ENCODE measurements at places on chromosomes 13 and 19. TPM values are rescaled to one million over a fixed set of nuclear protein-coding genes. Genes with fewer than 3 reads are reported as not detected.

The VWA8 gene
- 20.6 TPM for total RNA-seq

DNA sequence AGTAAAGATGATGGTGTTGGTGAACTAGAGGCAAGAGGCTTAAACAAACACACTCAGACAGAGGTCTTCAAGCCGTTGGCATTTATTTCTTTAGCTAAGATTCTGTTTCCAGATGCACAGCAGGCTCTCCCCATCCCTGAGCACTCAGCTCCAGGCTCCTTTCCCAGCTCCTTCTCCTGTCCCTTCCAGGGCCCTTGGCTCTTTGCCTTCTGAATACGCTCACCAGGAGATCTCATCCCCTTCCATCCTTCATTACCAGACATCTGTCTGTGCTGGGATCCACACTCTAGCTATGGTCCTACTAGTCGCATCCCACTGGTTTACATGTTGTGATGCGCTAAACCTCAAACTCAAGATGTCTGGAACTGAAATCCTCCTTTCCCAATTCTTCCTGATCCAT lies 25.3 kb upstream of the DOCK9 start:
- no peaks in the 10 kb centered on the region for H3K36me3 ChIP-seq
- no peaks in the 10 kb centered on the region for H3K27me3 ChIP-seq
- H3K4me3 ChIP-seq: no peak overlapping the region
- DNase-seq: no peak
- H3K27ac ChIP-seq: no peak overlapping the region

- H3K36me3 ChIP-seq: no peaks in the 10 kb centered on the region
- no peak for DNase-seq
- peak overlapping the region; percentile 33 for H3K27ac ChIP-seq
- H3K4me1 ChIP-seq: peaks cover 28% of the 10 kb centered on the region
- H3K4me3 ChIP-seq: no peak overlapping the region
These were observed 595 bp upstream of the GPR183 start for GRCh38 chr13:99307648-99308339.

GRCh38 chr13:110129539-110130186 lies 177.3 kb downstream of the COL4A1 start:
- H3K27me3 ChIP-seq: no peaks in the 10 kb centered on the region
- no peaks in the 10 kb centered on the region for H3K36me3 ChIP-seq
- no peak overlapping the region for H3K27ac ChIP-seq

The CCDC169 gene
- 0.55 TPM for total RNA-seq

The KIR3DL1 gene
- total RNA-seq: 0.23 TPM

- no peaks in the 10 kb centered on the region for H3K36me3 ChIP-seq
- H3K27me3 ChIP-seq: peaks cover 34% of the 10 kb centered on the region
- H3K4me3 ChIP-seq: no peak overlapping the region
- DNase-seq: peak; percentile 80
- no peak overlapping the region for H3K27ac ChIP-seq
- H3K4me1 ChIP-seq: peaks cover 5% of the 10 kb centered on the region
These were observed 31.3 kb downstream of the TINCR start for GRCh38 chr19:5536337-5536894.

- H3K4me1 ChIP-seq: no peaks in the 10 kb centered on the region
- DNase-seq: no peak
- no peaks in the 10 kb centered on the region for H3K27me3 ChIP-seq
- peaks cover 68% of the 10 kb centered on the region for H3K36me3 ChIP-seq
- H3K4me3 ChIP-seq: no peak overlapping the region
These were observed 8.0 kb downstream of the FGF22 start for GRCh38 chr19:647566-648284.

The HS6ST3 gene
- total RNA-seq: not detected

DNA sequence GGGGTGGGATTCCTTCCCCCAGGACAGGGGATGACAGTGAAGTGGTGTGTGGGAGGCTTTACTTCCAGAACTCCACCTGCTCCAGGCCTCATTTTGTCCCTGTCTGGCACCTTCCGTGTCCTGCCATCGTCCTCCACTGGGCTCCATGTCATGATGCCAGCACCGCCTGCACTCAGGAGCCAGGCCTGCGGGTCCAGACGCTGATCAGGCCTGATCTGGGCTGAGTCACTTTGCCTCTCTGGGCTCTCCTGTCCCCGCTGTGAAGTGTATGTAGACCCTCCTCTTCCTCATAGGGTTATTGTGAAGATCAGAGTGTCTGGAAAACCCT lies 9.6 kb downstream of the FUZ start:
- no peaks in the 10 kb centered on the region for H3K4me1 ChIP-seq
- peaks cover 49% of the 10 kb centered on the region for H3K36me3 ChIP-seq
- no peak overlapping the region for H3K4me3 ChIP-seq
- no peak for DNase-seq

GRCh38 chr19:55112777-55113569 lies 4.5 kb downstream of the PPP1R12C start:
- H3K4me1 ChIP-seq: peaks cover 20% of the 10 kb centered on the region
- H3K36me3 ChIP-seq: peaks cover 10% of the 10 kb centered on the region

DNA sequence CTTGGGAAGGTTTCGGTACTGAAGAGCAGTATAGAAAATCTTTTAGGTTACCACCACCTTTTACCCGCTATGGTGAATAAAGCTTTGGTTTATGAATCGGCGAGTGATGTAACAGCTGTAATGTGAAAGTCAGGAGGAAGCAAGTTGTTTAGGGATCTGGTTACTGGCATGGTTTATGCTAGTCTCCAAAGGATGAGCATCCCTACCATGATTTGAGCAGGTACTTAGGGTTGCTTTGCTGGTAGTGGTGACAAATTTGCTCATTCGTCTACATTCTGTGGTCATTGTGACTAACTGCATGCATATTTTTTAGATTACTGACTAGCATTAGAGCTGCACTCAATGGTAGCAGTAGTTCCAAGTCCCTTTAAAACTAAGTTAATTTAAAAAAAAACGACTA lies 104.1 kb downstream of the FRY start:
- no peak overlapping the region for H3K27ac ChIP-seq
- no peaks in the 10 kb centered on the region for H3K27me3 ChIP-seq
- H3K4me3 ChIP-seq: no peak overlapping the region
- no peak for DNase-seq
- H3K4me1 ChIP-seq: no peaks in the 10 kb centered on the region

DNA sequence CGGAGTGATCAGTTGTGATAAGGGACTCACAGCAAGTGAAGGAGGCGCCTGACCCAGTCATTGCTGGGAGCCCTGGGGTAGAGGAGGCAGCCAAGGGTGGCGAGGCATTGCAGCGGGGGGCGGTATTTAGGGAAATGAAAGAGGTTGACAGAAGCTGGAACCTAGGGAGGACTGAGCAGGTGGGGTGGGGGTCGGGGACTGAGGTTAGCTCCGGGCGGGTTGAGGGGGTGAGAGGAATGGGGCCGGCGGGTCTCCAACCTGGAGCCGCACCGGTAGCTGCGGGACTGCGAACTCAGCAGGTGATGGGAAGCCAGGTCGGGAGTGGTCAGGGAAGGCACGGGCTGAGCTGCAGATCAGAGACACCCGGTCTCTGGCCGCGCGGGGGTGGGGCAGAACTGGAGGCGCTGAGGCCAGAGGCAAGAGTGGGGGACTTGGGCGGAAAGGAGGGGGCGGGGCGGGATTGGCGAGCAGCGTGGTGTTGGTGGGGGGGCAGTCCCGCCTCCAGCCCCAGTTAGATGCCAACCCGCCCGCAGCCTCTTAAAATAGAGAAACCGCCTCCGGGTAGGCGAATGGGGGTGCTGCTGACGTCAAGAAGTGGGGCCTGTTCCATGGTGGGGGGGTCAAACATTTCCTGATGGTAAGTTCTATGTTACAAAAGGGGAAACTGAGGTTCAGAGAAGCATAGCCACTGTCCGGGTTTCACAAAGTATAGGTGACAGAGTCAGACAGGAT lies 1.5 kb downstream of the MAST3 start:
- H3K36me3 ChIP-seq: no peaks in the 10 kb centered on the region
- peak overlapping the region; percentile 54 for H3K4me3 ChIP-seq
- H3K27me3 ChIP-seq: no peaks in the 10 kb centered on the region
- no peak overlapping the region for H3K27ac ChIP-seq

All from upper lobe of right lung (tissue), 1 donor.